NCI-H226 (cell line): ENCODE measurements at places on chromosomes 7 and 10.

GRCh38 chr7:151451626-151452571, 12.0 kb upstream of the CRYGN start:
- DNase-seq, result no peak

GRCh38 chr10:12121673-12122072, 7.8 kb upstream of the SEC61A2 start:
- no peak for DNase-seq

DNA sequence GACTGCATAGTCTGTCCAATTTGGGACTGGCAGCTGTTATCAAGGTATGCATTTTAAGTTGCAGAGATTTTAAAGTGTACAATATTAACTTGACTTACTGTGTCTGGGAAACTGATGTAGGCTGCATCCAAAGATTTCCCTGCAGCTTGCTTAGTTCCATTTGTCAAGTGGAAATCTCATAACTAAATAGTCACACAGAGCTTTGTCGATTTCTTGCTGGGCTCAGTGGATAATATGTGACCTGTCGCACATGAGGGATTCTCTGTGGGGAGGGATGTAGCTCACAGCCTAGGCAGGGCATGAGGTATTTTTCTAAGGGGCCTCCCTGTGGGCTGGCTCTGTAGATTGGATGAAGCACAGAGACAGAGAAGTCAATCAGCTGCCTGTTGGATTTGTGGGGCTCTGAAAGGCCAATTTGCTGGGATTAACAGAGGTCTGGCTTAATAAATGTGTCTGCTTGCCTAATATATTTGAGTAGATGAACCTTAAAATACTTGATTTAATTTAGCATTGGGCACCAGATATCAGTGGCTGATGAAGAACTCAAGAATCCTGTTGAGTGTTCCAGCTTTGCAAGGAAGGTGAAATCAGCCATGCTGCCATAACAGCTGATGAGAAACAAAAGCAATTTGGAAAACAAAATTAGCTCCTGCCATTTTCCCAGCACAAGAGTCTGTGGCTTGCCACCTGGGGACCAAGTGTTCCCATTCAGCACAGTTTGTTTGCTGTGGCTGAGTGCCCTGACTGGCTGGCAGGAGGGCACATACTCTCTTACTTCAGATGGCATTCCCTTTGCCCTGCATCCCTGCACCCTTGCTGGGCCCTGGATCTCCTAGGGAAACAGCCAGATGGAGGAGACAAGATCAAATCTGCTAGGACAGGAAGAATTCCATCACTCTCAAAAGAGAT, 598.5 kb downstream of the SORCS3 start:
- no peak for DNase-seq

DNA sequence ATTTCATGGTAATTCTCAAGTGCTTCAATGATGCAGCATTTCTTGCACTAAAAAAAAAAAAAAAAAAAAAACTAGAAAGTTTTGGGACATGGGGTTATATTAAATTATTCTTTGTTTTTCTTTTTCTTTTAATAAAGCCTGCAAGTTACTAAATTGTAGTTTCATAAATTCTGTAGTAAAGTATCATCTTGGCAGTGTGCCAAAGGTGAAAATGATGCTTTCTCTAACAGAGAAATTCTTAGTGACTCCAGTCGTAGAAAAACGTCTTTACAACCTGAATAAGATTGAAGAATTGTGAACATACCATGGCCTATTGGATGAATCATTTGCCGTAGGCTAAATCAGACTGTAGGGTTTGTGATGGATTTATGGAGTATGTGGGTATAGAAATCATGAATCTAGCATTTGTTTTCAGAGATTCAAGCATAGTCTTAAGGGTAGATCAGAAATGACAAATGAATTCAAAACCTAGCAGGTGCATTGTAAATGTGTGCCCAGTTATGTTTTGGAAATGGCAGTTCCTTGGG, 27.1 kb downstream of the RBM17 start:
- DNase-seq, result no peak

GRCh38 chr7:27677912-27678612, 15.4 kb upstream of the HIBADH start:
- DNase-seq, result peak; percentile 100

- no peak for DNase-seq
Measured at GRCh38 chr10:10642189-10642588, 375.5 kb upstream of the CELF2 start.

- DNase-seq, result peak; percentile 64
Measured at GRCh38 chr10:102837230-102837721, at the start of gene CYP17A1. TSS of gene CYP17A1 (minus strand) at chr10:102837413. CDS start at chr10:102837361, 52 bp downstream.

DNA sequence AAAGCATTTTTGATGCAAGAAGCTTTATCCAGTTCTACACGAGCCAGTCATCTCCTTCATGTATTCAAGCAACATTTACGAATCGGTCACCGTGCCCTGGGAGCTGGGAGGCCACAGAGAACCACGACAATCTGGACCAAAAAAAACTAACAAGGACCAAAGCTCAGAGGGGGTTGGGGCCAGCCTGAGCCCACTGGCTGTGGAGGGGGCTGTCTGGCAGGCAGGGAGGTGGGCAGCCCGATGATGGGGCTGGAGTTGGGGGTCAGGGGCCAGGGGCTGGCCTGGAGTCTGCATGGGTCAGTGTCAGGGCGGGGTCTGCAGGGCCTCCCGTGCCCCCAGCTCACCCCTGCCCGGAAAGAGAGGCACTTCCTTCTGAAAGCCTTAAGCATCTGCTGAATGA, 12.5 kb upstream of the GRIFIN start:
- no peak for DNase-seq

GRCh38 chr10:129933456-129934092, 30.5 kb downstream of the EBF3 start:
- DNase-seq, result no peak

GRCh38 chr7:83976302-83976701, 218.3 kb downstream of the SEMA3A start:
- DNase-seq, result no peak

DNA sequence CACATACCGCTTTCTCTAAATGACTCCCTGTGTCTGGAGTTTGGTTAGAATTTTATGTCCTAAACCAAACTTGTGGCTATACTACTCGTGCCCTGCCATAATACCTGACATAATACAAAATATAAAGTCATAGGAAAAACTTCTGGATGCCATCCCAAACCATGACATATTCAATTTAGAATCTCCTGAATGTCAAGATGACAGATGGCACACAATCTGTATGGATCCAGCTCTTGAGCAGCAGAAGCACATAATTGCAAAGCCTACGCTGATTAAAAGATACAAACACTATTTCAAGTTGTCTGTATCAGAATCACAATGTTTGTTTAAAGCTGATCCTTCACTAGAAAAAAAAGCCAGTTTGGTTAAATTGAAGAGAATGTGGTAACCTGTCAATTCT, 22.4 kb upstream of the CDC14C start:
- no peak for DNase-seq

DNA sequence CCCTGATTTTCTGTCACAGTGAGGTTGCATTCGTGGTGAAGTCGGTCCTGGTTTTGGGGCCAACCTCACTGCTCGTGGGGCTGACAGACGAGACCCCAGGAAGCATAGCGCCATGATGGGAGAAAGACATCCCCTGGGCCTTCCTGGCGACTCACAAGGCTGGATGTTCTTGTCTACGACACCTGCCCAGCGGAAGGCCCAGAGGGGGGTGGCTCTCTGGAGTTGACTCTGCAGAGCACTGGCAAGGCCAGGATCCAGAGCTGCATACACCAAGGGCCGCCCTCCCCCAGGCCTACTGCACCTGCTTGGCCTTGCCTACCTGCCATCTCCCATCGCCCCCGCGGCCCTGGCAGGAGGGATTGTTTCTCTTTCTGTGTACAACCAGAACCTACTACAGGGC, 608.9 kb downstream of the PTPRN2 start:
- no peak for DNase-seq

- DNase-seq, result no peak
Measured at GRCh38 chr10:1293636-1294435, 237.7 kb downstream of the WDR37 start.

- peak; percentile 84 for DNase-seq
Measured at GRCh38 chr10:6721480-6721879, 141.4 kb upstream of the PRKCQ start.

- DNase-seq, result no peak
Measured at GRCh38 chr10:86048571-86048970, 318.0 kb downstream of the GRID1 start.

DNA sequence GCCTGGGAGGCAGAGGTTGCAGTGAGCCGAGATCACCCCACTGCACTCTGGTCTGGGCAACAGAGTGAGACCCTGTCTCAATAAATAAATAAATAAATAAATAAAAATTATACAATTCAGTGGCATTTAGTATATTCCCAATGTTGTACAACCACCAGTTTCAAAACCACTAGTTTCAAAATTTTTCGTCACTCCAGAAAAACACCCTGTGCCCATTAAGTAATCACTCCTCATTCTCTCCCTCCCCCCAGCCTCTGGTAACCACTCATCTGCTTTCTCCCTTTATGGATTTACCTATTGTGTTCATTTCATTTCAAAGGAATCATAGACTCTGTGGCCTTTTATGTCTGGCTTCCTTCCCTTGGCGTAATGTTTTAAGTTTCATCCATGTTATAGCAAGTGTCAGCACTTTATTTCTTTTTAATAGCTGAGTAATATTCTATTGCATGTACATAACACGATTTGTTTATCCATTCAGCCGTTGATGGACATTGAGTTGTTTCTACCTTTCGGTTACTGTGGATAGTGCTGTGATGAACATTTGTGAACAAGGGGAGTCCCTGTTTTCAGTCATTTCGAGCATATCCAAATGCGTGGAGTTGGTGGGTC, 29.4 kb upstream of the GOLGA7B start:
- DNase-seq, result no peak

DNA sequence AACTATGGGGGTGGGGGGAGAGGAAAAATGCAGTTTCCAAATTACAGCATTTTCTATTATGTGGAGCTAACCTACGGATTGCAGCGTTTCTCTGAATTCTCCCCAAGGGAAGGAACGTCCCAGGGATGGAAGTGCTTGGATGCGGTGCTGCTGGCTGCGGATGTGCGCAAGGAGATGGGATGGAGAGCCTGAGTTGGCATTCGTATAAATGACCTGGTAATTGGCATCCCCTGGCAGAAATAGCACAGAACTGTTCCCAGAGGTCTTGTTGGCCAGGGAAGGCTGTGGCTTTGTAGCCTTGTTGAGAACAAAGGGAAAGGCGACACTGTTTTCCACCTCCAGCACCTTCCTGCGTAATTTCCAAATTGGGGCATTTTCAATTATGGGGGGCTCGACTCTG, 2.7 kb downstream of the ORAI2 start:
- no peak for DNase-seq

- DNase-seq, result no peak
Measured at GRCh38 chr7:134468475-134468874, 9.6 kb upstream of the AKR1B1 start.

DNA sequence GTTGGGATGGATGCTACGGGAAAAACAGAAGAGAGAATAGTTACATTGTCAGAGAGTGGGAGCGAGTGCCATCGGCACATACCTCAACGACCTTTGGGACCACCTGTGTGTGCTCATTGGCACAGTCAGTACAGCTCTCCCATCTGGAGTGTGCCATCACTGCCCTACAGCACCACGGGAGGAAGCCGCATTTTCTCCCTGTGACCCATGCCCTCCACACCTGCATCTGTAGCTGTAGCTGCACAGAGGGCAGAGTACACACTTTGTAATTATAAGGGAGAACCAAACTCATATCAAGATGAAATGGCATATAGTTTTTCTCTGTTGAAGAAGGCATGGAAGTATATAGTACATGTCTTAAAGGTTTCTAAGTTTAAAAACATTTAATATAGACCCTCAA, 207.4 kb downstream of the LHFPL3 start:
- no peak for DNase-seq

GRCh38 chr7:90661290-90662151, 65.4 kb downstream of the CDK14 start:
- no peak for DNase-seq

DNA sequence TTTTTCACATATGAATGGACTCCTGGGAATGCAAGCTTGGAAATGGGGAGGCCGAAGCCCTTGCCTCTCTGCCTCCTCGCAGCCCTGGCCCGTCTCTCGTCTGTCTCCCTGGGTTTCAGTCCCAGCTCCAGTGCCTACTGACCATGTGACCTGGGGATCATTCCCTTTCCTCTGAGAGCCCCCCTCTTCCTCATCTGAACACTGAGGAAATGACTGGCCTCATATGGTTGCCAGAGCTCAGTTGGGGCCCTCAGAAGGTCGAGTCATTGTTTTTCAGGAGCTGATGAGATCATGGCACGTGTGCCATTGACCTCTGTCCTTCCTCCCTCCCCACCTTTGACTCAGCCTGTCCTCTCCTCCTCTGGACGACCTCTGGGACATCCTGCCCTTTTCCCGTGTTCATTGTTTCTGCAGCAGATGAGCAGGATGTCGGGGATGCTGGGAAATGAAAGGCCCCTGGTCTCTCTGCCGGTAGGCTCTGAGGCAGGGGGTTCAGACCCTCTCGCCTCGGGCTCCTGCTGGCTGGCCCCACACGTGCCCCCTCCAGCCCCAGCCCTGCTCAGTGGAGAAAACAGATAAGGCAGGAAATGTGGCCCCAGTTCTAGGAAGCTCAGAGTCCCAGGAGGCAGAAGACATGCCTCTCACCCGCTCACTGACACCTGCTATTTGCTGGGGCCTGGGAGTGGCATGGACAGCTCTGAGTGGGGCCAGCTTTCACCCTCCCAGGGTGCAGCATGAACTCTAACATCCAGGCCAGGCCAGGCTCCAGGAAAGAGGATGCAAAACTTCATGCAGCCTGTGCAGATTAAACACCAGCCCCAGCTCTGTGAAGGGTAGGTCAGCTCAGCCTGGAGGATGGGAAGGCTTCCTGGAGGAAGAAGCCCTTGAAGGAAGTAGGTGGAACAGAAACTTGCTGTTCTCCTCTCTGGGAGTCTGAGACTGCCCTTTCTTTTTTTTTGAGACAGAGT, 8.3 kb upstream of the PPP1R35 start:
- peak; percentile 27 for DNase-seq

GRCh38 chr7:51246258-51247245, 70.1 kb downstream of the COBL start:
- DNase-seq, result peak; percentile 31

GRCh38 chr7:74480861-74481417, 27.2 kb downstream of the GTF2IRD1 start:
- peak; percentile 91 for DNase-seq

GRCh38 chr10:7507887-7508726, 97.3 kb upstream of the SFMBT2 start:
- DNase-seq, result no peak

DNA sequence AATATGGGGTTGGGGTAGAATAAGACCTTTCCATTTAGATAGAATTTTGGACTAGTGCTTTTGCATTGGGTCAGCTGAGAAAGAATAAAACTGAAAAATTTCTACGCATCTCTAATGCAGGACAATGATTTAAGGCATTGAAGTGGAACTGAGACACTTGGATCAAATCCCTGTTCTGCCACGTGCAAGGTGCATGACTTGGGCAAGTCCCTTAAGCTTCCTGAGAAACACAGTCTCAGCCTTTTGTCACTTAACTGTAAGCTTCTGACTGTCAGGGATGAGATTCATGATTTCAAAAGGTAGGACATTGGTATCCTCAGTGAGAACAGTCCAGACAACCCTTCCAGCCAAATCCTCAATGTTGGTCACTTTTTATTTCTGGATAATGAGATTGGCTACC, 59.2 kb downstream of the ENTPD1 start:
- no peak for DNase-seq

GRCh38 chr7:114548081-114548980, 133.7 kb downstream of the FOXP2 start:
- DNase-seq, result no peak
